Stimulated activated naive CD4-positive, alpha-beta T cell treated with Interleukin-2 at 50 U/mL for 16 hours (primary cell): ENCODE measurements at places on chromosomes 1 and 21.

DNA sequence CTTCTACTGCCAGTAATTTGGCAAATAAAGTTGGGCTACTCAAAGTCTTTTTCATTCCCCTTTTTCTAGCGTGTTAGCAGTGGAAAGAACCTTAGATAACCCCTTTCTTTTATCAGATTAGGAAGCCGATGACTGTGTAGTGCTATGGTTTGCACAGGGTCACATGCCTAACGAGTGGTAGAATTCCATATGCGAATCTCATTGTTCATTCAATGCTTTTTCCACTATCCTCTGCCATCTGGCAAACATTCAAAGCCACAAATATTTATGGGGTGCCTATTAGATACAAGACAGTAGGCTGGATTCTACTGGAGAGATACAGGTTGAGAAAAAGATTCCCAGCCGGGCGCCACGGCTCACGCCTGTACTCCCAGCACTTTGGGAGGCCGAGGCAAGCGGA lies 14.9 kb upstream of the IER5 start:
- no peak for DNase-seq

- DNase-seq: no peak
Observed at GRCh38 chr1:61776091-61776490, 33.8 kb downstream of the PATJ start.

- DNase-seq: no peak
Observed at GRCh38 chr1:83857103-83857502, 141.8 kb downstream of the TTLL7 start.

GRCh38 chr1:226203655-226204054 lies 17.1 kb upstream of the ACBD3 start:
- DNase-seq: no peak
